ENCODE measurements at places on chromosomes 11 and 22.

GRCh38 chr11:128862908-128863660, 4.0 kb downstream of the KCNJ1 start:
- DNase-seq: no peak

GRCh38 chr11:2577991-2578928, 121.5 kb downstream of the KCNQ1OT1 start:
- DNase-seq: no peak

DNA sequence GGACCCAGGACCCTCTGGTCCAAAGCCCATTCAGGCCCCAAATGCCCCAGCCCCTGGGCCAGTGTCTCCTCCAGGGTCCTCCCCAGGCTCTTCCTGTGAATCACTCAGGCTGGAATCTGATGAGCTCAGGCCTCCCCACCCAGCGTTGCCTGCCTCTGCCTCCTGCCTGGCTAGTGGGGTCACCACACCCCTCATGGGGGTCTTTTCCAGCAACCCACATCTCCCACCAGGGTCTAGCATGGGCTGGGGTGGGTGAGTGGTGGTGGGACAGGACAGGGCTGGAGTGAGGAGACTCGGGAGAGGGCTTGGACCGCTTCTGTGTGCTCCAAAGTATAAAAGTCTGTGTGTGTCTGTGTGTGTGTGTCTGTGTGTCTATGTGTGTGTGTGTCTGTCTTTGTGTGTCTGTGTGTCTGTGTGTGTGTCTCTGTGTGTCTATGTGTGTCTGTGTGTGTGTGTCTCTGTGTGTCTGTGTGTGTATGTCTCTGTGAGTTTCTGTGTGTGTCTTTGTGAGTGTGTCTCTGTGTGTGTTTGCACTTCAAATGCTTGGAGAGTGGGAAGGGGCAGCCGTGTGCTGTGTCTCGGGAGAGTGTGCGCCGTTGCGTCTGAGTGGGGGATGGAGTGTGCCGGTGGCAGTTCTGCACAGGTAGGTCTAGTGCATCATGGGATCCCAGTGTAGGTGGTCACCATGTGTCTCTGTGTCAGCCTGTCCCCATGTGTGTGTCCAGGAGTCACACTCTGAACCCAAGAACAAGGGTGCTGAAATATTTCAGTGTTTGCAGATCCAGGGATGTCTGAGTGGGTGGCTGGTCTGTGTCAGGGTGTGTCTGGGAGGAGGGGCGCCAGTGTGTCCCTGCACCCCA, 8.8 kb downstream of the RIN1 start:
- DNase-seq: no peak

DNA sequence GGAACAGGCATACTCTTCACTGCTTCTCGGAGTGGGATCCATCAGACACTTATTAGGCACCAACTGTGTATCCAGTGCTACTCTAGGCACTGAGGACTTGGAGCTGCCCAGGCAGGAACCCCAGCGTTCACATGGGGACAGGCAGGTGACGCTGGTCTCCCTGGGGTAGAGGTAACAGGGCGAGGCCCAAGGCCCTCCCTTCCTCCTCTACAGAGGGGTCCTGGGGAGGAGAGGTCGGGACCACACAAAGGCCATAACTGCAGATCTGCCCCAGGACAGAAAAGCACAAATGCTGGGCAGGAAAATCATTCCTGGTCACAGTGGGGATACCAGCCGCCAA, 262.2 kb downstream of the BRD1 start:
- DNase-seq: no peak

- no peak for DNase-seq
Measured at GRCh38 chr22:19599626-19600243, 75.5 kb upstream of the CLDN5 start.

Data from stimulated activated CD8-positive, alpha-beta memory T cell treated with anti-CD3 and anti-CD28 coated beads, Interleukin-15, amount 100 ng/mL, for 4 hours (primary cell).